ENCODE measurements at places on chromosomes 6 and 20. TPM values are rescaled to one million over a fixed set of nuclear protein-coding genes. Genes with fewer than 3 reads are reported as not detected.

ESR1 gene
- under 0.01 TPM for total RNA-seq

ARMH2 gene
- not detected for total RNA-seq

JAG1 gene
- total RNA-seq: 21.9 TPM

CLVS2 gene
- total RNA-seq: 0.94 TPM

MYH7B gene
- total RNA-seq: 0.18 TPM

CLPSL2 gene
- 10.8 TPM for total RNA-seq

SRMS gene
- total RNA-seq: 0.21 TPM

COX7A2 gene
- total RNA-seq: 292 TPM

MCHR2 gene
- total RNA-seq: not detected

PNPLA1 gene
- not detected for total RNA-seq

PLAGL2 gene
- 8.5 TPM for total RNA-seq

SPEF1 gene
- 0.94 TPM for total RNA-seq

HAO1 gene
- not detected for total RNA-seq

TMEM217 gene
- total RNA-seq: 0.14 TPM

SAMD10 gene
- total RNA-seq: 5.7 TPM

C6orf141 gene
- 8.7 TPM for total RNA-seq

TNFRSF6B gene
- not detected for total RNA-seq

BNIP5 gene
- not detected for total RNA-seq

RNF5 gene
- total RNA-seq: 94.6 TPM

LTB gene
- 0.35 TPM for total RNA-seq

PROCR gene
- total RNA-seq: 64.9 TPM

PAK5 gene
- total RNA-seq: 0.22 TPM

TGM2 gene
- 0.83 TPM for total RNA-seq

PARD6B gene
- 24.5 TPM for total RNA-seq

PRR18 gene
- 0.11 TPM for total RNA-seq

SLC52A3 gene
- 33.8 TPM for total RNA-seq

HLA-DOA gene
- 6.1 TPM for total RNA-seq

CEP43 gene
- total RNA-seq: 16.8 TPM

NMBR gene
- total RNA-seq: not detected

SLC22A23 gene
- total RNA-seq: 14.6 TPM

KIAA0408 gene
- total RNA-seq: 0.55 TPM

PLN gene
- not detected for total RNA-seq

LY6G6F gene
- not detected for total RNA-seq

CCM2L gene
- 8.3 TPM for total RNA-seq

SLC17A3 gene
- not detected for total RNA-seq

ZKSCAN8 gene
- 13.4 TPM for total RNA-seq

LPA gene
- total RNA-seq: not detected

CAP2 gene
- total RNA-seq: 11.3 TPM

FERMT1 gene
- total RNA-seq: 14.3 TPM

PRRT1 gene
- total RNA-seq: not detected

MLIP gene
- total RNA-seq: not detected

CYP39A1 gene
- total RNA-seq: not detected

RNF217 gene
- total RNA-seq: 7.1 TPM

SLC26A8 gene
- total RNA-seq: 0.03 TPM

PSORS1C2 gene
- total RNA-seq: 0.07 TPM

FAM50B gene
- 3.5 TPM for total RNA-seq

ZFP57 gene
- 0.10 TPM for total RNA-seq

CST4 gene
- not detected for total RNA-seq

IMPG1 gene
- not detected for total RNA-seq

GABRR1 gene
- total RNA-seq: 0.10 TPM

Measured in H7 (cell line).